ENCODE measurements at places on chromosomes 11 and 22. TPM values are rescaled to one million over a fixed set of nuclear protein-coding genes. Genes with fewer than 3 reads are reported as not detected.

Gene LIF
- 1.6 TPM for total RNA-seq

Gene GRAP2
- total RNA-seq: not detected

Gene SEPTIN3
- 0.35 TPM for total RNA-seq

Gene CAPRIN1
- total RNA-seq: 107 TPM

Gene PLEKHB1
- total RNA-seq: 1.6 TPM

Gene GAL3ST1
- 0.12 TPM for total RNA-seq

Gene C22orf31
- total RNA-seq: not detected

Gene SERPING1
- total RNA-seq: 440 TPM

Gene UBQLNL
- not detected for total RNA-seq

Gene SIAE
- total RNA-seq: 20.9 TPM

Gene TEX54
- not detected for total RNA-seq

Gene OR8D4
- not detected for total RNA-seq

Gene SAC3D1
- 19.7 TPM for total RNA-seq

Gene UBQLN3
- total RNA-seq: not detected

Gene ATF4
- 522 TPM for total RNA-seq

Gene C1QTNF4
- 0.60 TPM for total RNA-seq

Gene CDHR5
- not detected for total RNA-seq

Gene LRRC10B
- not detected for total RNA-seq

Gene PLAAT2
- total RNA-seq: not detected

Gene EHBP1L1
- total RNA-seq: 37.3 TPM

Gene PNPLA3
- 3.4 TPM for total RNA-seq

Gene SRPRA
- total RNA-seq: 52.3 TPM

Gene EPS8L2
- 19.9 TPM for total RNA-seq

Gene USH1C
- total RNA-seq: not detected

Gene CYB5R2
- total RNA-seq: 14.0 TPM
